Stimulated activated CD8-positive, alpha-beta memory T cell treated with anti-CD3 and anti-CD28 coated beads, Interleukin-4, amount 100 ng/mL, for 4 hours (primary cell): ENCODE measurements at places on chromosomes 3 and 15.
A peak's percentile ranks its signal among the peaks of the same experiment; 100 is the strongest.

GRCh38 chr3:112734736-112735350 is 93.9 kb upstream of the CCDC80 start:
- DNase-seq, result peak; percentile 4

DNA sequence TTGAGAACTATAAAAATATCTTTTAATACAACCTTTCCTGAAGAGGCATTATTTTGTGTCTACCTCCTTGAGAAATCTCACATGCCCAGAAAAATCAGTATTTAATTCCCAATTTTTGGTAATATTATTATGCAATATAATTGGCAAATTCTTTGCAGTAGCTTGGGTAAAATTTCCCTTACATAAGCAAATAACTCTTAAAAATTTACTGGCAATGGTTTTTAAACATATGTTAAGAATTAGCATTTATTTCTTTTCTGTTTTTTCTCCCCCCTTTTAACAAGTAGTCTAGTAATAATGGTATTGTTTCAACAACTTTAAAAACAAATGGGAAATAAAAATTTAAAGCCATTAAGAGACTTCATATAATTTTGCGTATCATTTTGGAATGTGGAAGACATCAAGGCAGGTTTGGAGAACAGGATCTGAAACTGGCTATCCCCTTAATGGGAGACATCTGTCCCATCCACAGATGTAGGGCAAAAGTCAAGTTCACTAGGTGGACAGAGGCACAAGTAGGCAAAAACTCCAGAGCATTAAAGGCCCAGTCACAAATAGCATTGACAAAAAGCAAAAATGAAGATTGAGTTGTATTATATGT is 89.6 kb upstream of the AADACL2 start:
- DNase-seq, result no peak

- no peak for DNase-seq
Observed at GRCh38 chr15:47400603-47401002, 316.7 kb upstream of the SEMA6D start.

DNA sequence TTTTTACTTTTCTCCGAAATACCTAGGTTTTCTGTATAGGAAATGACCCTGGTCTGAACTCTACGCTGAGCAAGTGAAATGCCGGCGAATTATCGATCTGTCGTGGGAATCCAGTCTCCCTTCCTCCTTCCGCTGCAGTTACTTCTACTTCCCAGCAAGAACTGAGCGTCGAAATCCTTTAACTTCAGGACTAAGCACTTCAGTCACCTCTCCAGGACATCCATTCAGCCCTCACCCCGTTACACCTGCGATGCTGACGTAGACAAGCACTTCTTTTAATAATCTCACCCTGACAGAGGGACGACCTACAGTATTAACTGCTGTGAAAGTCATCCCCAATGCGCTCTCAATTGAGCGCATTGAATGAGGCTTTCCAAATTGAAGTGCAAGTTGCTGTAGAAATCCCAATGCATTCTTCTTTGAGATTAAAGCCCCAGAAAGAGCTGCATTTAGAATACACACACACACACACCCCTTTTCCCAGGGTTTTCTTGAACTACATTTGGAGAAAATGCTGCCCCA is 1.3 kb downstream of the TOP2B start:
- DNase-seq, result no peak

DNA sequence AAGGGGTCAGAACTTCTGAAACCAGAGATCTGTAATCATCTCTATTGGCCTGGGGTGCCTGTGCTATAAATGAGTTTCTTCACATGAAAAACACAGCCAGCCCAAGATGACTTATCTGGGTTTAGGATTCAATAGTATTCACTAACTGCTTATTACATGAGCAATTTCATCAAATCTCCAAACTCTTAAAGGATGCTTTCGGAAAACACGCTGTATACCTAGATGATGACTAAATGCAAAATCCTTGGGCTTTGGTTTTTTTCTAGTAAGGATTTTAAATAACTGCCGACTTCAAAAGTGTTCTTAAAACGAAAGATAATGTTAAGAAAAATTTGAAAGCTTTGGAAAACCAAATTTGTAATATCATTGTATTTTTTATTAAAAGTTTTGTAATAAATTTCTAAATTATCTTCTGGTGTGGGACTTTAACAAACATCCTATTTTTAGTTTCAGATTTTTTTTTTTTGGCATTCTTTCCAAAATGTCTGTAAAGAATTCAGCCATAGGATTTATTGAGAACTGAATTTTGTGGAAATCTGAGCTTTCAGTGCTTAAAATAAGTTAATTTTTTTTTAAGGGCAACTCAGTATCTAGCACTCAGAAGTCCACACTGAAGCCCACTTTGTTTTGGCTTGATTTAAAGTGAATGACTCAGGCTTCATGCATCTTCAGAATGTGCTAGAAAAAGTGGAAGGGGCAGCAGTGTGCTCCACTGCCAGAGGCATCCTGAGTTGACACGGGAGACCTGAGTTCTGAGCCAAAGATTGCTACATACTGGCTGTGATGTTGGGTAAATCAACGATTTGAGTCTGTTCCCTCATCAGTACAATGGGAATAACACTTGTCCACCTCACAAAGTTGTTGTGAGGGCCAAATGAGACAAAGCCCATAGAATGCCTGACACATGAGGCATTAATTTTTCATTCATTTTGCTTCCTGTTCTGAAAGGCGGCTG is 18.7 kb downstream of the TMEM43 start:
- no peak for DNase-seq

DNA sequence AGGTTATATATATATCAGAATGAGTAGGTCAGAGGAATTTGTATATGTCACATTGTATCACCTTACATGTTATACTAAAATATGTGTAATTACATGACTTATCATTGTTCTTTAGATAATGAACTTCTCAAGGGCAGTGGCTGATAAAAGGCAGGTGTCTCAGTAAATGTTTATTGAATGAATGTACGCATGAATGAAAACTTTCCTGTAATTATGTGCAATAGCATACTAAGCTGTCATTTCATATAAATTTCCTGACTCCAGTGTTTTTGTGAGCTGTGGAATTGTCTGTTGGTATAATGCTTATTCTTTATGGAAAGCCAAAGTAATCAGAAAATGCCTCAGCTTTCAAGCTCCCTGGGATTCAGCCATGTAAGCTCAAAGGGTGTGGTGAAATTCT is 4.2 kb downstream of the TBC1D23 start:
- DNase-seq, result no peak

- DNase-seq, result no peak
Observed at GRCh38 chr3:120498556-120499346, 48.0 kb upstream of the FSTL1 start.

GRCh38 chr3:153400641-153401040 is 238.6 kb downstream of the RAP2B start:
- no peak for DNase-seq

- no peak for DNase-seq
Observed at GRCh38 chr15:95557226-95558046, 773.1 kb upstream of the NR2F2 start.

GRCh38 chr3:177180506-177180905 is 16.8 kb downstream of the TBL1XR1 start:
- no peak for DNase-seq

DNA sequence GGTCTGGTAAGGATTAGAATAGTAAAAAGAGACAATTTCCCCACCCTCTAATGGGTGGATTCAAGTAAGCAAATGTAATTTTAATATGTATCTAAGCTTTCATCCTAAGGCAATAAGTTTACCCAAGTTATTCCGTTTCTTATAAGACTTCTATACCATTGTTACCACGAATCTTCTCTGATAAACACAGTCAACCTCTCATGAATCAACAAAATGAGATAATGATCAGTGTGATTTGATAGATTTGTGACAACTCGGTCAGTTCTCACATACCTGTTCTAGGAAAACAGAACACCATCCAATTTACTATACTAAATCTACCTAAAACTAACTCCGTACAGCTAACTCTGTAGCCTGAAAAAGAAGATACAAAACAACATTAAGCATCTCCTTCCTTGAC is 342.1 kb downstream of the TBL1XR1 start:
- no peak for DNase-seq

DNA sequence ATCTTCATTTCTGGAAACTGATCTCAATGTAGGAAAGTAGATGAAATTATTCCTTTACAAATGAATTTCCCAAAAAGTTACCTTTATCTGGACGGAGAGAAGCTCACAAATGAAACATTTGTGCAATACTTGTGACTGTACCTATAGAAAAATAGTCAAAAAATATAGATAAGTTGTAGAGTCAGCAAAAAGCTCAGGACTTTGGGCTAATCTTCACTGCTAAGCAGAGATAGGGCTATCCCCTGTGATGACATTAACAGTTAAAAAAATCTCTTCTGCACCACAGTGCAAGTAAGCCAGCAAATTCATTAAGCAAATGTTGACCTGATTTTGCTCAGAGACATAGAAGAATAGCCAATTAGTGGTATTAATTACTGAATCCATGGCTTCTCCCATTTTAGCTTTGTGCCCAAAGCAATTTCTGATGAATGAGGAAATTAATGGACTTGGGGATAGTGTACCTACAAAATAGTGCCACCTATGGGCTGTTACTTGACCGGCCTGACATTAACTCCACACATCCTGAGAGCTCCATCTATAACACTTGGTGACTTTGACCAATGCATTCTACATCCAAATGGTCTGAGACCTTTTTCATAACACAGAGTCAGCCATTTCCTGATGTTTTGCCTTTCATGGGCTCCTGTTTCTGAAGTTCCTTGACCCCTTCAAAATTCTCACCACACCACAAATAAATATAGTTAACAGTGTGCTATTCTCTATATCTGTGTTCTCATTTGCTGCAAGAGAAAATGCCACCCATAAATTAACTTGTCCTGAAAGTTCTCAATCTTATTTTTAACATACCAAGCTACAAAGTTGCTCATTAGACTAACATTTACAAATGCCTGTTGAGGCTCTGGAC is 105.0 kb downstream of the SSR3 start:
- DNase-seq, result no peak

DNA sequence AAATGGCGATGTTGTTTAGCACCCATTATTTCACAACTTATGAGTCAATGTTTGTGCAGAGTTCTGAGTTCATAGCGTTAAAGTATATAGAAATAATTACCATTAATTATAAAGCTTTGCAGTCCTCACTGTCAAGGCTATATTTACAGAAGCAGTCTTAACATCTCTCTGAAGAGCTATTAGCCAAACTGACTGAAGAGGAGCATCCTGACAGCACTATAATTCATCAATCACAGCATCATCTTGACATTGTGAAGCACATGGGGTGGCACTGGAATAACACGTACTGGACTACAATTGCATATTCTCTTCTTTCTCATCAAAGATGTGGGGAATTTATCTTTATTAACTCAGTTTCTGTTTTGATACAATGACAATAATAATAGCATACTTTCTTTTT is 260.6 kb upstream of the MME start:
- no peak for DNase-seq

- no peak for DNase-seq
Observed at GRCh38 chr15:93515256-93516051, 426.4 kb upstream of the RGMA start.

DNA sequence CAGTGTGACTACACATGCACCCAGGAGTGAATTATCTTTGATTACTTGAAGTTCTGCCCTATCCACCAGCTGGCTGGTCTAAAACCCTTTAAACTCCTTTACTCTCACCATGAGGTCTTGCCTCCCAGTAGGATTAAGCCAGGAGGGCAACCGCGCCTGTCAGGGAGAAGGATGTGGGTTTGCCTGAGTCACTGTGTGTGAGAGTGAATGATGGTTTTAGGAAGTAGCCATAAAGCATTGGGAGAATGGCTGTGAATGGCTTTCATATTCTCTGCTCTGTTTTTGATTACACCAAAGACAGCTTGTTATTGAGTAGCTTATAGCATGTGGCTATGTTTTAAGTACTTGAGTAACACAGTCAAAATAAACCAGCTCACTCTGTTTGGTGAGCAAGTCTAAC is 637.7 kb upstream of the TBL1XR1 start:
- no peak for DNase-seq

DNA sequence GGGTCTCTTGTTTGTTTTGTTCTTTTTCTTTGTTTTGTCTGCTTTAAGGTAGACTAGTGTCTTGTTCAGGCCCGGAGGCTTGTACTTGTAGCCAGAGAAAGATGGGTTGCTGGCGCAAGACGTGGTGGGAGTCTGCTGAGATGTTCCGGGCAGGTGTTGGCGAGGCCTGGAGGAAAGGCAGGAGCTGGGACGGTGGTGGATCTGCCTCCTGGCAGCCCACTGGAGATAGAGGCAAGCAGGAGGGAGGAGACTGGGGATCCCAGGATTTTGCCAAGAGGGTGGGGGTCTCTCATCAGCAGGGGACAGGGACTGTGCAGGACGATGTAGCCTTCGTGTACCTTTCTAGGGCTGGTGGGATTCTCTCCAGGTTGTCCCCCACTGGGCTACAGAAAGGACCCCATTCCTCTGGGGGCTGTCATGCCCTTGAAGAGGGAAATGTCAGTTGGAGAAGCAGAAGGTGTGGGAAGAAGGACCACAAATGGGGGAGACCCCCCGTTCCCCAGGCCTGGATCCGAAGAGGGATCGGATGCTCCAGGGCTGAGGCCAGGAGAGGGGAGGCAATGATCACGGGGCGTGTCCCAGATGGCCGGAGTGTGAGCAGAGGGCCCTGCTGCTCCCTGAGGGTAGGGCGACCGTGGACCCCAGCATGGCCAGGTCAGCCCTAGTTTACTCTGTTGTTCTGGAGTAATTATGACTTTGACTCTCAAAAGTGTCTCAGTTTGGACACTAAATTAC is 7.0 kb downstream of the CHAC1 start:
- no peak for DNase-seq

GRCh38 chr15:90903733-90904536 is 833 bp downstream of the MAN2A2 start:
- DNase-seq, result no peak

DNA sequence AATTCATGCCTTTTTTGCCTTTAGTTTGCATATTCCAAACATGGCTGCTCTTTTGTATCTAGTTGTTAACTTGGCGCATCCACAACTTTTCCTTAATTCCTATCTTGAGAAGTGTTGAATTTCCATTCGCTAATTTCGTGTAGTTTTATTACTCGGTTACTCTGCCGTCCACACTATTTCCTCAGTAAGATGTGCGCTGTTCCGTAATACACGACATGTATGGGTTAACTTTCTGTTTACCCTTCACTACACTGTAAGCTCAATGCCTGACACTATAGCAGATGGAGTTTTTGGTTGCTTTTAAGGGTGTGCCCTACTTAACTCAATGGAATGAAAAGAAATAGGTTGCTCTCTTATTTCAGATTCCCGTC is 724 bp downstream of the RPSA start:
- DNase-seq, result no peak

DNA sequence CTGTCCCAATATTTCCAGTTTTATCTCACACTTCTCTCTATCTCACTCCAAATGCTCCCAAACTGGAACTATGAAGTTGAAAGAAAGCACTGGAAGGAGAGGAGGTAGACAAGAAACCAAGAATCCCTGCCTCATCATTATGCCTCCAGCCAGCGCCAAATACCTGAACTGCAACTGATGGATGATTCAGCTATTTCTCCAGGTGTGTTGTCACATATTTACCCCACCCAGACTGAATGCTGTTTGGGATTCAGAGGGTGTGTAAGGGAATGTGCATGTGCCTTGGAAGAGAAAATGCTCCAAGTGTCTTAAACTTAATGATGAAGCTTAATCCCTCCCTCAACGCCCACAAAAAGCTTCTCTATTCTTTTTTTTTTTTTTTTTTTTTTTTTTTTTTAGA is 269.5 kb upstream of the ATP11B start:
- DNase-seq, result no peak

- no peak for DNase-seq
Observed at GRCh38 chr15:55766676-55767075, 23.7 kb upstream of the PRTG start.
